Left ventricle myocardium inferior (tissue), 1 donor: ENCODE measurements at places on chromosomes 3 and 15. TPM values are rescaled to one million over a fixed set of nuclear protein-coding genes. Genes with fewer than 3 reads are reported as not detected.
A peak's percentile ranks its signal among the peaks of the same experiment; 100 is the strongest.

- DNase-seq = no peak
- H3K27me3 ChIP-seq = no peaks in the 10 kb centered on the region
- H3K4me1 ChIP-seq = peaks cover 8% of the 10 kb centered on the region
- H3K4me3 ChIP-seq = no peak overlapping the region
- H3K27ac ChIP-seq = no peak overlapping the region
These were observed 66.5 kb downstream of the CTNNB1 start for GRCh38 chr3:41265823-41266273.

GRCh38 chr15:56165234-56165633, 78.4 kb downstream of the RFX7 start:
- DNase-seq = no peak
- H3K4me1 ChIP-seq = peaks cover 24% of the 10 kb centered on the region
- no peak overlapping the region for H3K27ac ChIP-seq
- no peaks in the 10 kb centered on the region for H3K36me3 ChIP-seq
- H3K27me3 ChIP-seq = no peaks in the 10 kb centered on the region

DNA sequence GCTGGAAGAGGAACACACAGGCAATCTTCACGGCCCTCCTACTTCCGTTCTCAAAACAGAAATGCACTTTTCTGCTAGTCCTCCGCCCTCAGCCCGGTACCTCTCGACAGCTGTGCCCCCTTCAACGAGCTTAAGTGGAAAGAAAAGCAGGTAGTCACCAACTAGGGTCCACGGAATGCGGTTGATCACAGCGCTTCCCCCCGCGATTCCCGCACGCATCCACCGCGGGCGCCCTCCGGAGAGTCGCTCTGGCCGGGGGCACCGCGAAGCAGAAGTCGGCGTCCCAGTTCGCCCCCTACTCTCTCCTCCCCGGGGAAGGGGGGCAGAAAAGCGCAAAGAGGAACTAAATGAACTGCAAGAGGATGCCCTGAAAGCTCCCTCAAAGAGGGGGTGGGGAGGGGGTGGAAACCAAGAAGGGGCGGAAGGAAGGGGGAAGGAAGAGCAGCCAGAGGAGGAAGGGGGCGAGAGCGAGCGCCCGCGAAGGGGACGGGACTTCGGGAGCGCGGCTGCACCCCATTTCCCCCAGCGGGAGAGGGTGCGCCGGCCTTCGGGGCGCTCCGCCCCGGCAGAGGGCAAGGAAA, 738 bp downstream of the ACAP2 start:
- H3K4me3 ChIP-seq = peak overlapping the region; percentile 96
- peak overlapping the region; percentile 97 for H3K27ac ChIP-seq
- H3K27me3 ChIP-seq = no peaks in the 10 kb centered on the region
- peak; percentile 47 for DNase-seq
- peaks cover 35% of the 10 kb centered on the region for H3K4me1 ChIP-seq
- no peaks in the 10 kb centered on the region for H3K36me3 ChIP-seq

DNA sequence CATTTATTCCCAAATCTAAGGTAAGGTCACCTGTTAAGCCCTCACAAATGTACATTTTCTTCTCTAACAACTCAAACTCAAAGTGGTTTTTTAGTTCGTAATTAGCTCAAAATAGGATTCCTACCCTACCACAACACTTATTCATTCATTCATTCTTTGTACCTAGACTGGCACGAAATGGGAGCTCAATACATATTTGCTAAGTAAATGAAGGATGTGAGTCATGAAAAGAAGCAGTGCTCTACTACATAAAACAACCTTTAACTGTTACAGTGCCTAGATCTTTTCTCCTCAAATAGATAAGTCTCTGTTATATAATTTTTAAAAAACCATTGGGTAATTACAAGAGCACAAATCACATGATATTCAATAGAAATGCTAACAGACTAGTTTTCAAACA, 13.1 kb downstream of the RSL24D1 start:
- no peak overlapping the region for H3K27ac ChIP-seq
- no peaks in the 10 kb centered on the region for H3K27me3 ChIP-seq
- no peak for DNase-seq
- peaks cover 70% of the 10 kb centered on the region for H3K36me3 ChIP-seq

DNA sequence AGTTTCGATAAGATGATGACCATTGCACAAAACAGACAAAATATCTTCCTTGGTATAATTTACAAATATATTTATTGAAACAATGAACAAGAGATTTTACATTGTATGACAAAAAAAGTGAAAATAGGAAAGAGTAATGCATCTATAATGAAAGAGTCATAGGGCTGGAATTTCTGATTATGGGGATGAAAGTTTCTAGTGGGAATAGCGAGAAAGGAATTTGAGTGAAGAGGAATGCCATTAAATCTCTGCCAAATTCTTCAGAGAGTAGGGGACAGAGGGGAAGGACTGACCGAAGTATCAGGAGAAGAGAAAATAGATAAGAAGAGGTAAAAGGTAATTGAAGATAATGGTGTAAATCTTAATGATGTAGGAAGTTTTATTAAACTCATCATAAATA, 125.4 kb downstream of the VGLL3 start:
- H3K27me3 ChIP-seq = no peaks in the 10 kb centered on the region
- H3K27ac ChIP-seq = no peak overlapping the region
- H3K4me1 ChIP-seq = no peaks in the 10 kb centered on the region
- H3K36me3 ChIP-seq = no peaks in the 10 kb centered on the region
- no peak overlapping the region for H3K4me3 ChIP-seq

DNA sequence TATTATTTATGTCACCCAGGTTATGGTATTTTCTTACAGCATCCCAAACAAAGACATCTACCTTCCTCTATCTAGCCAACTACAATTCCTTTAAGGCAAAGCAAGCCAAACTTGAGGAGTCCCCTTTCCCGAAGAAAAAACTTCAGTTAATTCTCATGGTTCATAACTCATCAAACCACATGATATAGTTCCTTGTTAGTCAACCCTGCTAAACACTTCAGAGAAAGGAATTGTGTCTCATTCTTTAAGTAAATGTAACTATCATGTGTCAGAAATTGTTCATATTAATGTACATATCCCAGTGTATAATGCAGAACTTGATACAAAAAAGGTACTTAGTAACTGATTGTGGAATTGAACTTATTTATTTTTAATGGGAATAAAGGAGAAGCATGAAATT, 44.4 kb downstream of the ST3GAL6 start:
- peaks cover 12% of the 10 kb centered on the region for H3K4me1 ChIP-seq
- no peak for DNase-seq
- no peak overlapping the region for H3K27ac ChIP-seq
- no peak overlapping the region for H3K4me3 ChIP-seq

GRCh38 chr15:63608989-63609388, 11.8 kb downstream of the FBXL22 start:
- no peaks in the 10 kb centered on the region for H3K27me3 ChIP-seq
- H3K4me1 ChIP-seq = peaks cover 35% of the 10 kb centered on the region
- no peak overlapping the region for H3K4me3 ChIP-seq
- H3K27ac ChIP-seq = no peak overlapping the region

DNA sequence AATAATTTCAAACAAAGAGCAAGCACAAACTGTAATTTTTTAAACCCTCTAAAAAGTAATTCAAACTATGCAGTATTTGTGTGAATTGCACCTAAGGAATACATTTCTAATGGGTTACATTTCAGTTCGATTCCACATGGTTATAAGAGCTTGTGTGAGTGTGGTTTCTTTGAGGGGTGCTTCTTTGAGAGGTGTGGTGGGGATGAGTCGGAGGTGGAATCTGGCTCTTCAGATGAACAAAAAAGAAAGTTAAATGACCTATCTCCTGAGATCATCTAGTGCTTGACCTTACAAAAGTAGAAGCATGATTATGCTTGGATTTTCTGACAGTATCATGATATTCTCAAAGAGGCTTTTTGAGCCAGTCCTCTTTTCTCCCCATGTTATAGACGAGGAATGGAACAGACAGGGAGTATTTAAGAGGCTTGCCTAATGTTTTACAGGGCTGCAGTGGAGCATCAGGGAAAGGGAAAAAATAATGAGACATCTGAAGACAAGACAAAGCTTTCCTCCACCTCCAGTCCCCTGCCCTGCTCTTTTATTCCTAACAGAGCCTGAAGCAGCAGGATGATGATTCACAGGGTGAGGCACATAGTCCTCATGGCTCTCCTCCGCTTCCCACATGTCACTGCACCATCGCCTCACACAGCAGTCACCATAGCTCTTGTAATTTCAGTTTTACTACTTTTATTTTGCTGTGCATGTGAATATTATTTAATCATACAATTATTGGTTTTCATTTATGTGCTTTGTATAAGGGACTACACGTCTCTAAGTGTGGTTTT, 82.0 kb downstream of the LYSMD4 start:
- H3K4me3 ChIP-seq = no peak overlapping the region
- peaks cover 27% of the 10 kb centered on the region for H3K36me3 ChIP-seq
- no peak for DNase-seq
- H3K27ac ChIP-seq = no peak overlapping the region

Gene SPSB4
- 11.2 TPM for total RNA-seq

Gene MYEF2
- total RNA-seq = 11.9 TPM

Gene ZNF80
- not detected for total RNA-seq

Gene CNTN6
- not detected for total RNA-seq

Gene PLA2G4F
- 2.1 TPM for total RNA-seq
